ENCODE measurements at places on chromosomes 16 and 17. TPM values are rescaled to one million over a fixed set of nuclear protein-coding genes. Genes with fewer than 3 reads are reported as not detected.

The HOXB7 gene
- total RNA-seq, result 0.29 TPM

The SLC47A1 gene
- total RNA-seq, result 0.30 TPM

The CEP112 gene
- 0.49 TPM for total RNA-seq

The HCFC1R1 gene
- 22.6 TPM for total RNA-seq

The TBX2 gene
- total RNA-seq, result not detected

The HSF4 gene
- 11.1 TPM for total RNA-seq

The CDK3 gene
- 5.0 TPM for total RNA-seq

The ZNF597 gene
- total RNA-seq, result 1.1 TPM

GRCh38 chr16:10093576-10093975 lies 88.7 kb downstream of the GRIN2A start:
- DNase-seq, result no peak

DNA sequence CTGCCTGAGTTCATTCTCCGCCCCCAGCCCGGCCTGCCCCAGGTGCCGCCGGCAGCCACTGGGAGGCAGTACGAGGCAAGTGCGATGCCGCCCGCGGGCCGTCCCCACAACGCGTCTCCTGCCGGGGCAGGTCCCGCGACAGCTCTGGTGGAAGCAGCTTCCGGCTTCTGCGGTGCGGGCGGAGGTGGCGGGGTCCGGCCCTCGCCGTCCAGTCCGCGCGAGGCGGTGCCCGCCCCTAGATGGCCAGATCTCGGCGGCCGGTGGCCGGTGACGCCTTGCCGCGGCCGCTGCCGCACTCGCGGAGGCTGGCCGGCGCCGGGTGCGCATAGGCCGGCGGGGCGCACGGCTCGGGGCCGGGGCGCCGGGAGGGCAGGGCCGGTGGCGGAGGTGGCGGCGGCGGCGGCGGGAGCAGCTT lies 1.8 kb downstream of the GJD3 start:
- peak; percentile 95 for DNase-seq

DNA sequence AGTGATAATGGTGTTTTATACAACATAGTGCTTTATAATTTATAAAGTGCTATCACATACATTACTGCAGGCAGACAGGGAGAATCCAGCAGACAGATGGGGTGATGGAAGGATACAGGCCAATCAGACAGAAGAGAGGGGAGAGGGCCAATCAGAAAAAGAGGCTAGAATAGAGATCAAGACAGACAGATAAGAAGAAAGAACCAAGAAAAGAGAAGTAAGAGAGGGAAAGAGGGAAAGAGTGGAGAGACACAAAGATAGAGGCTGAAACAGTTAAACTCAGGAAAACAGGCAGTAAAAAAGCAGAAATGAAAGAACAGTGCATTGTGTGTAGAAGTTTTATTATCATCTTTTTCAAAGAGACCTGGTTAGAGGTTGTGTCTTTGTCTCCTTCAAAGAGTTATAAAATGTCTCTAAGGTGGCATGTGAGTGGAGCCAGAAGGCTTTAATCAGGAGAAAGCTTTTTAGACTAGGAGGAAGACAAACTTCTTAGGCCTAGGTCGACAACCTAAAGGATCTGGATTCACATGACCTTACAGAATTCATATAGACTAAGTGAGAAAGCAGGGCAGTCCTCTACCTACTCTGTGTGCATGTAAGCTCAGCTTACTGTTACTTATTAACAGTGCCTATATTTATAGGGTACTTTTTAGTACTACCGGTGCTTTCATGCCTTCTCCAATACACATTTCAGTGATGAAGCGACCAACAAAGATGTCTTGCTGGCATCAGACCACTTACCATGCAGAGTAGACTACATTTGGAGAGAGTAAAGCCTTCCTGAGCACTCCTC lies 8.3 kb upstream of the CHD3 start:
- DNase-seq, result no peak

DNA sequence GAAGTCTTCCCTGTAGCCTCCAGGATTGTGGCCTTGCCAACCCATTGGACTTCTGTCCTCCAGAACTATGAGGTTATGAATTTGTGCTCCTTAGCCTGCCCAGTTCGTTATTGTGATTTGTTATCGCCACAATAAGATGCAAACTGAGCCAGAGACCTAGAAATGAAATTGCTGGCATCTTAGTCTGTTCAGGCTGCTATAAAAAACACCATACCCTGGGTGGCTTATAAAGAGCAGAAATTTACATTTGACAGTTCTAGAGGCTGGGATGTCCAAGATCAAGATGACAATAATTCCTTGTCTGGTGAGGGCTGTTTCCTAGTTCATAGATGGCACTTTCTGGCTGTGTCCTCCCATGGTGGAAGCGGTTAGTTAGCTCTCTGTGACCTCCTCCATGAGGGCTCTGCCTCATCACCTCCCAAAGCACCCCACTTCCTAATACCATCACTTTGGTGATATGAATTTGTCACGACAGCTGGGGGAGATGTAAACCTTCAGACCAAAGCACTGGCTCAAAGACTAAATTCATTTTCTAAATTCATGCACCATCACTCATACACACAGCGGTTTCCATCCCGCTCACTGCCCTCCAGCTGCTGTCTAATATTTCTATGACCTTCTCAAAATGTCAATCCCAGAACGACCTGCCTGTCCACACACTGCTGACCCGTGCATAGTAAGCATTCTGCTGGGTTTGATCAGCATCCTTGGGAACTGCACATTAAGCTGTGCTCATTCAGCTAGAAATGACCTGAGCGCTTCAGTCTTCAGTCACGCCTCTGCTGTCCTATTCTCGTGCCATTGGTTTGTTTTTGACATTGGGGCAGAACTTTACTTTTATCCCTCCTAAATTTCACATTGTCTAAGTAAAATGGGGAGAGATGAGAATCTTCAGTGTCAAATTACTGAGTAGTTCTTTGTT lies 36.6 kb downstream of the GINS3 start:
- no peak for DNase-seq

GRCh38 chr17:2054262-2054511 lies 716 bp upstream of the HIC1 start:
- DNase-seq, result no peak

GRCh38 chr17:34669511-34669910 lies 90.1 kb downstream of the TMEM132E start:
- DNase-seq, result no peak

GRCh38 chr17:31788956-31789355 lies 70.1 kb downstream of the COPRS start:
- no peak for DNase-seq

GRCh38 chr16:57277586-57277985 lies 6.9 kb downstream of the PLLP start:
- DNase-seq, result peak; percentile 85

- DNase-seq, result no peak
These were observed 107.6 kb upstream of the CHMP6 start for GRCh38 chr17:80883831-80884735.

GRCh38 chr16:67301080-67301782 lies 21.9 kb downstream of the PLEKHG4 start:
- DNase-seq, result no peak

DNA sequence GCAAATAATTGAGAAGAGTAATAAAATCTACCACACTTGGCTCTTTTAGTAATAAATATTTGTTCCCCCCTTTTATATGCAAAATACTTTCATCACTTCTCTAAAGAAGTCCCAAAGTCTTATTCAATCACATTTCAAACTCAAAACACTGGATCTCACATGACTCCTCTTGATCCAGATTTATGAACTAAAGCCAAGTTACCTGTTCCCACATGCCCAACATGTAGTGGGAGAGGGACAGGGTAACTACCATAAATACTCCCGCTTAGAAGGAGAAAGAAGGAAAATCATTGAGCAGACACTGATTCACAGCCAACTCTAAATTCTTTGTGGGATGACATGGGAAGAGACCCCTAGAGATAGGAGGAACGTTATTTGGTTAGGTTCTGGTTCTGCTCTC lies 64.9 kb upstream of the PMFBP1 start:
- DNase-seq, result no peak

- DNase-seq, result no peak
These were observed 3.7 kb downstream of the SPATA2L start for GRCh38 chr16:89697616-89698331.

DNA sequence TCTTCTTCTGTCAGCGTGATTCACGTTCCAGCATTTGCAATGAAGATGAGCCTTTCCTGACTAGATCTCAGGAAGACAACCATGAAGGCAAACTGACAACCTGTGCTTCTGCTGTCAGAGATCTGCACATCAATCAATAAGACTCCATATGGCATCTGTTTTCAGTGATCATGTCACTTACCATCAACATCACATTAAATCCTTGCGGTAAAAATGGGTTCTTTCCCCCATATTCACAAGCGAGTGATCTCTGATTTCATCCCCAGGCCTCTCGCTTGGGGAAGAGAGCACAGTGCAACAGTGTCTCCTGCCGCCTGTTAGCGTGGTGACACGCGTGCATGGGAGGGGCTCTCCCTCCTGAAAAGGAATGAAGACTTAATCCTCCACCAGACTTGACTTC lies 11.1 kb downstream of the NACA2 start:
- no peak for DNase-seq

GRCh38 chr16:75620326-75621169 lies 2.5 kb downstream of the ADAT1 start:
- DNase-seq, result no peak

DNA sequence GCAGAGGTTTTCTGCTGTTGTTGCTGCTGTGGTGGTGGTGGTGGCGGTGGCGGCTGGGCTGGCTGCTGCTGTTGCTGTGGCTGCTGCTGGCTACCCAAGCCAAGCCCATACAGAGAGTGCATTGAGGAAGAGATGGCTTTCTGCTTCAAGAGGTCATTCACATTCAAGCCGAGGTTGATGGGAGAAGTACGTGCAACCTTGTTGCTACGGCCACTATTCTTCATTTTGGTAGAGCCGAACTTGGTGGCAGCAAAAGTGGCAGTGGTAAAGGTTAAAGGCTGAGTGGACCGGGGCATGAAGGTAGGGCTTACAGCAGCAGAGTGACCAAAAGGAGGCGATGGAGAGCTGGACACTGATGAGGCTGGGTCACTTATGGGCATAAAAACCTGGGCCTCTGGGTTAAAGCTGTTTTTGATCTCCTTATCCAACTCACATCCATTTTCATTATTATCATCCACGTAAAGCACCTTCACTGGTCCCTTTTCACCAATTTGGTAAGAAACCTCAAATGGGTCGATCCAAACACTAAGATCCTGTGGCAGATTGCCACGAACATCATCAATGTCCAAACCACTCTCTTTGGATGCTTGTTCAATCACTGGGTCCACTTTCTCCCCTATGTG lies 2.8 kb downstream of the TOB1 start:
- peak; percentile 75 for DNase-seq

DNA sequence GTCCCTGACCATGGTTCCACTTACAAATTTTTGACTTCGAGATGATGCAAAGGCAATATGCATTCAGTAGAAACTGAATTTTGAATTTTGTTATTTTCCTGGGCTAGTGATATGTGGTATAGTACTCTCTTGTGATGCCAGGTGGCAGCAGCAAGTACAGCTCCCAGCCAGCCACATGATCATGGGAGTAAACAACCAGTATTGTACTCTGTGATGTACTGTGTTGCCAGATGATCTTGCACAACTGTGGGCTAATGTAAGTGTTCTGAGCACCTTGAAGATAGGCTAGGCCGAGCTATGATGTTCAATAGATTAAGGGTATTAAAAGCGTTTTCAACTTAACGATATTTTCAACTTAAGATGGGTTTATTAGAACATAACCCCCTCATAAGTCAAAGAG lies 250.8 kb downstream of the STX8 start:
- no peak for DNase-seq

DNA sequence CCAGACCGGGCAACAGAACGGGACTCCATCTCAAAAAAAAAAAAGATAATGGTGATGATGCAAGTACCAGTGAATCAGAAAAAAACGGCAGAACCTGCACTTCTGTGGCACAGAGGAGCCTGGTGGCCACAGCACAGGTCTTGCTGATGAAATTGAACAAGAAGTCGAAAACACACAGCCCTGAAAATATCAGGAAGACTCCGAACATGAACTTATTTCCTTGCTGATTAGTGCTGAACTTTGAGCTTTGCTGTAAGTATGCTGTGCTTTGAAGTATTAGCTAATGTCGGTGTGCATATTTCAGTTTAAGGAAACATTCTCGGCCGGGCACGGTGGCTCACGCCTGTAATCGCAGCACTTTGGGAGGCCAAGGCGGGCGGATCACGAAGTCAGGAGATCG lies 10.9 kb upstream of the MYO15B start:
- no peak for DNase-seq

- DNase-seq, result no peak
These were observed 37.8 kb downstream of the IKZF3 start for GRCh38 chr17:39826334-39826733.

GRCh38 chr16:49419006-49419405 lies 45.4 kb downstream of the C16orf78 start:
- no peak for DNase-seq

- no peak for DNase-seq
These were observed 36.3 kb upstream of the CDH1 start for GRCh38 chr16:68700831-68701230.

DNA sequence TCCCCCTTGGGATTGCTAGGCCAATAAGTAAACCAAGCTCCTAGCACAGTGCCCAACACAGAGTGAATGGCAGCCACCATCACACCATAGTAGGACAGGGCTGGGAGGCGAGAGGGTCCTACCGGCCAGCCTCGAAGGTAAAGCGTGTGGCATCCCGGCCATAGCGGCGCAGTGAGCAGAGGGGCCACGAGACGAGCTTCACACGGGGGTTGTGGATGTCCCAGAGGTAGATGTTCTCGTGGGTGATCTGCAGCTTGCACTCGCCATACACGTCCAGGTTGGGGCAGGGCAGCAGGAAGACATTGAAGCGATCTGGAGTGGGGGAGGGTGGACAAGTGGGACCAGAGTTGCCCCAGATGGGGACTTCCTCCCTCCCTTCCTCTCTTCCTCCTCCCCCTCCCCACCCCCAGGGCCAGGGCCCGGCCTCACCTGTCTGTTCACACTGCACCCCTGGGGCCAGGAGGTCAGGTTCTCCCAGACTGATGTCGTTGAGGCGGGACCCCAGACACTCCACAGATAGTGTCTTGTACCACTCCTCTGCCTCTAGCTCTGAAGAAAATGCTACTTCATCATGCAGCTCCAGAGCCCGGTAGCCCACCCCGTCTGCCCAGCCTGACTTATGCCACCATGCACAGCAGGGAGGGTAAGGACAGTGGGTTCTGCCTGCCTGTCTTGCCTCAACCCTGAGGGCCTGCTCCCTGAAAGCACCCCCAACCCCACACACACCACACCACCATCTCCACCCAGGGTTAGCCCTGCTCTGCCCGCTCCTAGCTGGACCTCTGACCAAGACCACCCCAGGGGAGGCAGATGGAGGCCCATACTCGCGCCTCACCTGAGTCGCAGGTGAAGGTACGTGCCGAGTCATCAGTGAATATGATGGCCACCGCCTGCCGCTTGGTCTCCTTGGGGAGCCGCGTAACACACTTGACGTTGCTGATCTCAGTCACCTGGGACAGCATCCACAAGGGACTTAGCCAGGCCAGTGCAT lies 11.3 kb downstream of the DOK4 start:
- no peak for DNase-seq

GRCh38 chr16:72997141-72997542 lies 50.8 kb downstream of the ZFHX3 start:
- DNase-seq, result no peak

DNA sequence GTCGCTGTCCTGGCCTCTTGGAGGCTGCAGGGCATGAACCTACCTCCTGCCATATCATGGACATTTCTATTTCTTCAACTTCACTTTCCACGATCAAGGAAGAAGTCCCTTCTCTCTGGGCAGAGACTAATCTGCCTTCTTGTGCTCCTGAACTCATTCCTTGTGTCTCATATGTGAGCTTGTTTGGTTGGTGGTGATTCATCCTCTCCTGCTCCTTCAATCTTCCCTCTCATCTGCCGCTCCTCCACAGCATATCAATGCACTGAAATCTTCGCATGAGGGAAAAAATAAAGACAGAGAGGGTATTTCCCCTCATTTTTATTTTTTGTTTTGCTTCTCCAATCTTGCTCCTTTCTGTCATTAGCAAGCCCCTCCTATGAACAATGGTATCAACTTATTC lies 571.7 kb upstream of the GOT2 start:
- no peak for DNase-seq

Measured in activated naive CD4-positive, alpha-beta T cell treated with anti-CD3 and anti-CD28 coated beads for 36 hours (primary cell).